ENCODE measurements at places on chromosomes 2 and 18.

GRCh38 chr18:25446972-25447371 lies 95.0 kb upstream of the ZNF521 start:
- no peak for DNase-seq

DNA sequence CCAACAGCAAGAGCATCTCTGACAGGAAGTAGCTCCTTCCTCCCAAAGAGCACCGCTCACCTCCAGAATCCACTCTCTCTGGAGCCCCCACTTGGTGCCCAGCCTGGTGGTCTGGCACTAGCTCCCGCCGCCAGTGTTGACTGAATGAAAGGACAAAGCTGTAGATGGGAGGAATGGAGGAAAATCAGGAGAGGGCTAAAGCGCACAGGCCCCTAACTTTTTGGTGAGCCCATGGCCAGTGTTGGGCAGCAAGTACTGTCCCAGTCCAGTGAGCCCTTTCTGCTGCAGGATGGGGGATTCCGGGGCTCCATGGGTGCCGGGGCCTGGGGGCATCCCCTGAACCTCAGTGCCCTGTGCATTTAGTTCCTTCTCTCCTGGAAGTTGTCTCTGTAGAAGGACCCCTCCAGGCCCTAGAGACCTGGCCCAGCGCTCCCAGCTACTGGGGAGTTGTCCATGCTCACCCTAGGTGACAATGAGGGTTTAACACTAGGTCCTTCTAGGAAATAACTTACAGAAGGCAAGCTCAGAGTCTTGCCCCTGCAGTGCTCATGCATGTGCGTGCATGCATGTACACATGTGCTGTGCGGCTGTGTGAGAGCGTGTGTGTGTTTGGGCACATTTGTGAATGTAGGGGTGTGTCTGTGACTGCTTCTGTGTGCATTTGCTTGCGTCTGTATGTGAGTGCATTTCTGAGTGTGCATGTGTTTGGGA lies 33.6 kb downstream of the GLI2 start:
- no peak for DNase-seq

GRCh38 chr2:158204741-158205165 lies 103.1 kb downstream of the UPP2 start:
- no peak for DNase-seq

- DNase-seq = no peak
Measured at GRCh38 chr2:239292531-239292930, 108.3 kb downstream of the HDAC4 start.

DNA sequence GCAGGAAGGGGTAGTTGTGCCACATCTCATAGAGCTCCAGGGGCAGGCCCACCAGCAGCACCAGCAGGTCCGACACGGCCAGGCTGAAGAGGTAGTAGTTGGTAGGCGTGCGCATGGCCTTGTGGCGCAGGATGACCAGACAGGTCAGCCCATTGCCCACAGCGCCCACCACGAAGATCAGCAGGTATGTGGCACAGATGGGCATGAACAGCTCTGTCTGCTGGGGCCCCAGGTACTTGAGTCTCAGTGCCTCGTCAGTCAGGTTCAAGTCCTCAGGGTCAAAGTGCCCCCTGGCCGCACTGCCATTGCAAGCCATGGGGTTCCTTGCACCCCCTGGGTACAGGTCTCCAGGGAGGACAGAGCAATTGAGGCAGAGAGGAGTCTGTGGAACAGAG lies 1.6 kb downstream of the NMUR1 start:
- no peak for DNase-seq

DNA sequence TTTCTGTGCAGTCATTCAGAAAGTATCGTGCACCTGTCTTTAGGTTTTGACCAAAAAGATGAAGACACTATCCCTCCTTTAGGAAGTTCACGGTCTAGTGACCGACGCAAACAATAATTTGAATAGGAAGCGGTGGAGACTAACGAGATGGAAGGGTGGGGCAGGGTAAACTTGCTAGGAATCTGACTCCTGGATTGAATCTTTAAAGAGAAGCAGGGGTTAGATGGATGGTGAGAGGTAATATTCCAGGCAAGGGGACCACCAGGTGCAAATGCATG lies 651 bp upstream of the TXNL1 start:
- DNase-seq = no peak

DNA sequence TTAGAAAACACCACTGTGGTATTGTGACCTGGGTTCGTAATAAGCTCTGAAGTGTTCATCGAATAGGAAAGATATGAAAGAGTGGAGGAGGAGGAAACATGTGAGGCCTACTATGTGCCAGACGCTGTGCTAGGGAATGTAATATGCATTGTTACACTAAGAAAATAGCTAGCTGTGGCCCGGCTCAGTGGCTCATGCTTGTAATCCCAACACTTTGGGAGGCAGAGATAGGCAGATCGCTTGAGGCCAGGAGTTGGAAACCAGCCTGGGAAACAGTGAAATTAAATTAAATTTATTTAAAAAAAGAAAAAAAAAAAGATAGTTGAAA lies 49.2 kb upstream of the ZNF397 start:
- DNase-seq = no peak

GRCh38 chr2:126429103-126429502 lies 226.9 kb upstream of the GYPC start:
- no peak for DNase-seq

DNA sequence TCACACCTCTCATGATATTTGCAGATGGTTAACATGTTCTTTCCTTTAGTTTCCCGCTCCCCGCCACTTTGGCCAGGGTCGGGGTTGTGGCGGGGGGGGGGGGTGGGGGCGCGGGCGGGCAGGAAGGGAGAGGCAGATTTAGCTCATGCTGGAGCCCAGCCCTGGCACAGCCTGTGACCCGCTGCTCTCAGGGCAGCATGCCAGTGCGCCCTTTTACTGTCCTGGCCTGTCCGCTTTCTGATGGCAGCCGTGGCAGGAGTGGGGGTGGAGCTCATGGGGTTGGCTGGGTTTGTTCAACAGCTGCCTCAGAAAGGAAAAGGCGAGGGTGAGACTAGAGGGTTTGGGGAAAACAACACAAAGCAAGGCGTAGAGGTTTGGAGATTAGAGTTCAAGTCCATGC lies 56.1 kb downstream of the TNP1 start:
- DNase-seq = no peak

DNA sequence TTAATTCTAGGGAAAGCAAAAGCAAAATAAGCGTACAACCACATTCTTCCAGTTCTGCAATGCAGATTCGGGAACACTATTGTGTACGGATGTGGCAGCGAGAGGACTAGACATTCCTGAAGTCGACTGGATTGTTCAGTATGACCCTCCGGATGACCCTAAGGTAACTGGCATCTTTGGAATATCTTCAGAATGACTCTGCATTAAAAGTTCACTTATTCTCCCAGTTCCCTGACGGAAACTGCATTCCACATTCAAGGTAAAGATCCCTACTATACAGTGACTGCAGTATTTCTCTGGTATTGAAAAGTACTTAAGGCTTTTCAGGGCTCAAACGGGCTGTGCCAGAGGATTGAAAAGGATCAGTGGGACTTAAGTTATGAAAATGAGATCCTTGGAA lies 10.9 kb downstream of the DDX18 start:
- no peak for DNase-seq

All from DMS 273 treated with DMSO at 0.1 percent for 48 hours (cell line).